Tongue (tissue), 3 donors: ENCODE measurements at places on chromosomes 11 and 22.

DNA sequence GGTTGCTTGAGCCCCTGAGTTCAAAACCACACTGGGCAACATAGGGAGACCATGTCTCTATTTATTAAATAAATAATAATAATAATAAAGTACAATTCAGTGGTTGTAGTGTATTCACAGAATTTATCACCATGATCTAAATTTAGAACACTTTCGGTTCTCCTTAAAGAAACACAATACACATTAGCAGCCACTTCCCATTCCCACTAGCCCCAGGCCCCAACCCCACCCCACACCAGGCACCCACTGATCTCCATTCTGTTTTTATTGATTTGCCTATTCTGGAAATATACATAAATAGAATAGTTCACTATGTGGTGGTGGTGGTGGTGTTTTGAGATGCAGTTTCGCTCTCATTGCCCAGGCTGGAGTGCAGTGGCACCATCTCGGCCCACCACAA is 45.7 kb downstream of the BCL2L13 start:
- no peak for DNase-seq

GRCh38 chr22:28008056-28008455 is 89.0 kb upstream of the PITPNB start:
- no peak for DNase-seq

DNA sequence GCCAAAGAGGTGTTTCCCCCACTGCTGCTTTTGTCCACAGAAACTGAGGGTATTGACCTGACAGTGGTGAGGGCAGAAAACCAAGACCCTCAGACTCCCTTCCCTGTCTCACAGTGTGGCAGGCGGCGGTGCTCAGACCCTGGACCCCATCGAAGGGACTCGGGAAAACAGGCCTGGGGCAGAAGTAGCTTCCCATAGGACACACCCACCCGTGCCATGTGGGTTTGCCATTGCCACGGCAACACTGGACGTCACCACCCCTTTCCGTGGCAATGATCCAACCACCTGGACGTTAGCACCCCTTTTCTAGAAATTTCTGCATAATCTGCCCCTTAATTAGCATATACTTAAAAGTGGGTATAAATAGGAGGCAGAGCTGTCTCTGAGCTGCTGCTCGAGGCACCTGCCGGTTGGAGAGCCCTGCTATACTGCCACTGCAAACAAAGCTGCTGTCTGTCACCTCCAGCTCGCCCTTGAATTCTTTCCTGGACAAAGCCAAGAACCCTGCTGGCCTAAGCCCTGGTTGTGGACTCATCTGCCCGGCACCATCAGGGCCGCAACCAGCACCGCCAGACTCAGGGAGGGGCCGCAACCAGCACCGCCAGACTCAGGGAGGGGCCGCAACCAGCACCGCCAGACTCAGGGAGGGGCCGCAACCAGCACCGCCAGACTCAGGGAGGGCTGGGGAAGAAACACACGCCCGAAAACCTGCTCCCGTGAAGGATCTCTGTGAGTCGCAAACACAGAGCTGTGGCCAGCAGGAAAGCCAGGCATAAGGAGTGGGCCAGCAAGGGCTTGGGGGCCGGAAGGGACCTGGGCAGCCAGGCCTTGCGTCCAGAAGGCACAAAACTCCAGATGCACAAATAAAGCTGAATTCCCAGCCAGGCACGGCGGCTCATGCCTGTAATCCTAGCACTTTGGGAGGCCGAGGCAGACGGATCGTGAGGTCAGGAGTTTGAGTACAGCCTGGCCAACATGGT is 10.4 kb downstream of the MLC1 start:
- DNase-seq: peak; percentile 61

- DNase-seq: peak; percentile 79
Observed at GRCh38 chr11:27234043-27234668, 128.9 kb downstream of the CCDC34 start.

DNA sequence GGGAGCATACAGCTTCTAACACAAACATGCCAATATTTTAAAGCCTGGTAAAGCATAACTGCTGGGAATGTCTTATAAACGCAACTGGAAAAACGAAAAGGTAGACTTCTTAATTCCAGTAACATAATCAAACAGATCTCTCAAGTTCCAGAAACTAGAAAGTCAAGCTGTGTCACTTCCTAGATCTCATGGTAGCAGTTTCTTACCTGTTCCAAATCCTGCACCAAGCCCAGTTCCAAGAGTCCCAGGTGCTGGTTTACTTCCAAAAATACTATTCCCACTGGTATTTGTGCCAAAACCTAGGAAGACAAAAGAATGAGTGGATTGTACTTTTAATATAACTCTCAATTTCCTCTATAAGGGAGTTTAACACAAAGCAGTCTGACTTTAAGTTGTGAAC is 44.2 kb downstream of the NUP98 start:
- DNase-seq: no peak

- DNase-seq: no peak
Observed at GRCh38 chr11:38710262-38710661, 2112.2 kb upstream of the RAG2 start.

DNA sequence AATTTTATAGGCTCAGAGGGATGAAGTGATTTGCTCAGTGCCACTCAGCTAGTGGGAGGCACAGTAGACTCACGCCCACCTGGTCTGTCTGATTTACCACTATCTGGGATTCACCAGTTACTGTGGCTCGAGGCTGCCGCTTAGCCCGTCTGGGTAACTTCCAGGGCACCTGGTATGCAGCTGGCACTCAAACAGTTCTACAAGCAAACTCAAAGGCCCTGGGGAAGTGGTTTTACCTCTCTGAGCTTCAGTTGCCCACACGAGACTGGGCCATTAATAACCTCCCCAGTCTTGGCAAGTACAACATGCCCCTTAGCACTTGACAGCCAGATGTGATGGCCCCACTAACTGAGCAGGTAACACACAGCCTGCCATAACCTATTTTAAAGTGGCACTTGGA is 2.6 kb downstream of the GDPD5 start:
- no peak for DNase-seq

GRCh38 chr11:131397675-131398074 is 27.3 kb downstream of the NTM start:
- no peak for DNase-seq

- no peak for DNase-seq
Observed at GRCh38 chr11:70306586-70307033, 36.1 kb downstream of the PPFIA1 start.

DNA sequence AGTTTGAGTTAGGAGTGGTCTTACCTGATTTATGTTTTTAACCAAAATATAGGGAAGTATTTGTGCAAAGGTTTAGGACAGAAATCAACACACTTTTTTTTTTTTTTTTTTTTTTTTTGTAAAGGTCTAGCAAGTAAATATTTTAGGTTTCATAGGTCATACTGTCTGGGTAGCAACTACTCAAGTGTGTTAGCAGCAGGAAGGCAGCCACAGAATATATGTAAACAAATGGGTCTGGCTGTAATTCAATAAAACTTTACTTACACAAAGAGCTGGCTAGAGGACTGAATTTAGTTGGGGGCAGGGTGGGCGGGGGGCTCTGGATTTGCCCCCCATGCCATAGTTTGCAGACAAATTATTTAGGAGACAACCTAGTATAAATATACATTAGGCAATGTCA is 510.4 kb downstream of the NELL1 start:
- no peak for DNase-seq

- DNase-seq: peak; percentile 53
Observed at GRCh38 chr11:58513747-58514367, 6.0 kb upstream of the OR5B21 start.

DNA sequence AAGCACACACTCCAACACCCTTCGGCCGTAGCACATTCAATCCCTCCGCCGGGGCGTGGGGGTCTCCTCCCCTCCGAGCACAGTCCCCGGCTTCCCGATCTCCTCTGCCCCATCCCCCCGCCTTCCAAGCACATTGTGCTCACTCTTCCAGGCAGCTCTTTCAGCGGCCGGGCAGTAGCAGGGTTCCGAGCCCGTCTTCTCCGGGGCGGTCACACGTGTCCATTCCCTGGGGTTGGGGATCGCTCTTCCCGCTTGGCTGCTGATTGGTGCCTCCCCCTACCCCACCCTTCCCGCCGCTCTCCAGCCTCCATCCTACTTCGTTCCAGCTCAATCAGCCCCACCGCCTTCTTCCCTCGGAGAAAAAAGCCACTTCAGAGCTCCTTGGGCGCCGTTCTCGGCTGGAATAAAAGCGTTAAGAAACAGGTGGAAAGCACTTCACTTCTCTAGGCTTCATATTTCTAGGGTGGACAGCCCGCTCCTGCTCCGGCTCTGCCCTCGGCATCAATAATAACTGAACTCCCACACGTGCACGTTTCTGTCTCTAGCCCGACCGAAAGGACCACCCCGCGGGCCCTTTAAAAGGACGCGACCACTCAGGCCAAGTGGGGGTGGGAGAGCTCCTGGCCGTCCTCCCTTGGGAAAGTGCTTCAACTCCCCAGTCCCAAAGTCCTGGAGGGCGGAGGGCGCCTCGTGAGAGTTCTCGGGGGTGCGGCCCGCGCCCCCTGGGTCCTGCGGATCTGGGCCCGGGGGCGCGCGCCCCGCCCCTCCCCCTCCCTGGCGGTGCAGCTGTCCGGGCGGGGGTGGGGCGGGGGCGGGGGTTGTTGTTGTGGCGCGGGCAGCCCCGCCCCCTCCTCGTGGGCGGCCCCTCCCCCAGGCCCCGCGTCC is 464 bp upstream of the CECR2 start:
- peak; percentile 91 for DNase-seq

GRCh38 chr11:130295657-130296056 is 19.1 kb downstream of the ZBTB44 start:
- no peak for DNase-seq

- peak; percentile 88 for DNase-seq
Observed at GRCh38 chr11:66316849-66317251, at the start of gene CD248. Gene CD248 (minus strand): TSS chr11:66317044. CDS start chr11:66317027, 17 bp downstream.

GRCh38 chr11:79663017-79663416 is 222.2 kb upstream of the TENM4 start:
- DNase-seq: peak; percentile 80

DNA sequence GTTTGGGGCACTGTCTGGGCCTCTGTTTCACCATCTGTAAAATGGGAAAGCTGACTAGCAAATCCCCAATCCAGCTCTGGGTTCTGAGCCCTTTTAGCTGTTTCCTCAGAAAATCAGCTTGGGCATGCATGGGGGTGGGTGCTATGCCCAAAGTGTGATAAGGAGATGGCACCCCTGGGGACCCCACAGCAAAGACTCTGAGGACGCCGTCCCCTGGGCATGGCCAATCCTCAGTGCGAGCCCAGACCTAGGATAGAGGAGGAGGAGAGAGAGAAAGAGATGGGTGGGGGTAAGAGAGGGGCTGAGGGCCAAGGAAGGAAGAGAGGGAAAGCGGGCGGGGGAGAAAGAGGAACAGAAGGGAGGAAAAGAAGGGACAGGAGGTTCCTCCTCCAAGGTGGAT is 31.8 kb downstream of the TPBGL start:
- no peak for DNase-seq

DNA sequence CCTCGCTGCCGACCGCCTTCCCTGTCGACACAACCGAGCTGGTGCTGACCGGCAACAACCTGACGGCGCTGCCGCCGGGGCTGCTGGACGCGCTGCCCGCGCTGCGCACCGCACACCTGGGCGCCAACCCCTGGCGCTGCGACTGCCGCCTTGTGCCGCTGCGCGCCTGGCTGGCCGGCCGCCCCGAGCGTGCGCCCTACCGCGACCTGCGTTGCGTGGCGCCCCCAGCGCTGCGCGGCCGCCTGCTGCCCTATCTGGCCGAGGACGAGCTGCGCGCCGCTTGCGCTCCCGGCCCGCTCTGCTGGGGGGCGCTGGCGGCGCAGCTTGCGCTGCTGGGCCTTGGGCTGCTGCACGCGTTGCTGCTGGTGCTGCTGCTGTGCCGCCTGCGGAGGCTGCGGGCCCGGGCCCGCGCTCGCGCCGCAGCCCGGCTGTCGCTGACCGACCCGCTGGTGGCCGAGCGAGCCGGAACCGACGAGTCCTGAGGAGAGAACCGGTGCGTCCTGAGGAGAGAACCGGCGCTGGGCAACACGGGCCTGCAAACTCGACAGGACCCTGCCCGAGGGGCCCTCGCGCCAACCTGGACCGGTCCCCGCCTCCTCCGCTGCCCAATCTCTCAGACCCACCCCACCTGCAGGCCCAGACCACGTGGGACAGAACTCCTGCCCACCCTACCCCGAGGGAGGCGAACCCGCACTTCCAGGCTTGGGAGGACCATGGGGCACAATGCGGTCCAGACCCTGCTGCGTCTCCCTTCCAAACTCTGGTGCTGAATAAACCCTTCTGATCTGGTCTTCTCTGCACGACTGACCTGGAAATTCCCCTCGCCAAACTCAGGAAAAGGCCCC is 866 bp downstream of the GP1BB start:
- no peak for DNase-seq

DNA sequence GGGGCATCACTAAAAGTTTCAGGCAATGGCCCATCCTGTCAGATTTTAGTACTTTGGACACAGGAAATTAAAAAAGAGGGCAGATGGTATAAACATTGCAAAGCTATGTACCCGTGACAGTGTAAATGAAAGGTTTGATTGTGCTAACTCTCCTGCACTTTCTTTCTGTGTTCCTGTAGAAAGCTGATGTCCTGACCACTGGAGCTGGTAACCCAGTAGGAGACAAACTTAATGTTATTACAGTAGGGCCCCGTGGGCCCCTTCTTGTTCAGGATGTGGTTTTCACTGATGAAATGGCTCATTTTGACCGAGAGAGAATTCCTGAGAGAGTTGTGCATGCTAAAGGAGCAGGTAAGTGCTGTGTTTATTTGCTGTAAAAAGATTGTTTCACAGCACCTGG is 10.3 kb downstream of the CAT start:
- no peak for DNase-seq

- no peak for DNase-seq
Observed at GRCh38 chr11:73228268-73229134, 10.4 kb downstream of the P2RY2 start.

GRCh38 chr11:112229746-112230433 is 3.7 kb downstream of the PTS start:
- no peak for DNase-seq

GRCh38 chr11:66462010-66462409 is 4.7 kb upstream of the PELI3 start:
- no peak for DNase-seq

GRCh38 chr11:26399336-26399735 is 67.4 kb downstream of the ANO3 start:
- no peak for DNase-seq

GRCh38 chr11:27934830-27935145 is 173.2 kb downstream of the KIF18A start:
- DNase-seq: no peak

- no peak for DNase-seq
Observed at GRCh38 chr11:118216621-118217481, 8.0 kb downstream of the JAML start.
